Stimulated activated CD4-positive, alpha-beta T cell treated with anti-CD3 and anti-CD28 coated beads, Interleukin-2, amount 100 ng/mL, for 24 hours (primary cell): ENCODE measurements at places on chromosomes 1 and 21.

GRCh38 chr1:48196237-48196636 lies 26.3 kb upstream of the SLC5A9 start:
- no peak for DNase-seq

GRCh38 chr1:101992821-101993575 lies 3.7 kb downstream of the OLFM3 start:
- DNase-seq = no peak

DNA sequence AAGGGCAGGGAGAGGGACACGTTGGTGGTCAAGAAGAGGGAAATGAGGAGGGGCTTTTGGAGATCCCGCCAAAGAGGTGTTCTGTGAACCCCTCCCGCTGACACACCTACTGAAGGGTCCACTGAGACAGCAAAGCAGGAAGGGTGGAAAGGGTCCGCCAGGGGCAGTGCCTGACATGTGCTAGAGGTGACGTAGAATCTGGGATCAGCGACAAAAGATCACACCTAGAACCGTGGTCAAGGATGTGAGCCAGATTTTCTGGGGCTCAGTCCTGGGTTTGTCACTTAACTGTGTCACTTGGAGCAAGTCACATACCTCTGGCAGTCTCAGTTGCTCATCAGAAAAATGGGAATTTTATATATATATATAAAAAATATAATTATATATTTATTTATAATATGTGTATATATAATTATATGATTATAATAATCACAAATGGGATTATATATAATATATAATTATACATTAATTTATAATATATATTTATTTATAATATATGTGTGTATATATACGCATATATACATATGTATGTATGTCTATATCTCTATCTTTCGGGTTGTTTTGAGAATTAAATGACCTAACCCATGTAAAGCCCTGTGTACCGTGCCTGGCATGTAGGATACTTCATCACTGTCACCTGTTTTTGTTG lies 35.0 kb upstream of the ATP5PO start:
- DNase-seq = no peak

DNA sequence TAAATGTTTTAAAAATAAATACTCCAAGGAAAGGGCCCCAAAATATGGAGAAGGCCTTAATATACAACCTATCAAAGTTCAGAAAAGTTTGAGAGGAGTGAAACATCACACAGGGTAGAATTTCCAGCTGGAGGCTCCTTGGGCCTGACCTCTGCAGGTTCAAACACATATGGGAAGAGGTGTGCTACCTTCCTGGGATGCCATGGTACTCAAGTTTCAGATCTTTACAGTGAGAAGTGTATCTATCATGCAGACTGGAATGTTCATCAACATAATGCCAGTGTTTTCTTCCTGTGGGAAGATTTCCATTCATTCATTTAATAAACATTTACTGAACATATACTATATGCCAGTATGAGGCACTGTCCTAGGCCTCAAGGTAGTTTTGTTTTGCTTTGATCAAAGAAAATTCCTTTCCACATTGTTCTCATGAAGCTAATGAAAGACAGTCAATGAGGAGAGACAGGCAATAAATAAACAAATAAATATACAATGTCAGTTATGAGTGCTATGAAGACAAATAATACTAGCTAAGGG lies 14.6 kb upstream of the ADAR start:
- DNase-seq = no peak

- no peak for DNase-seq
Measured at GRCh38 chr1:64265141-64265540, 61.7 kb downstream of the UBE2U start.

GRCh38 chr1:25198663-25199252 lies 33.5 kb downstream of the SYF2 start:
- DNase-seq = no peak

DNA sequence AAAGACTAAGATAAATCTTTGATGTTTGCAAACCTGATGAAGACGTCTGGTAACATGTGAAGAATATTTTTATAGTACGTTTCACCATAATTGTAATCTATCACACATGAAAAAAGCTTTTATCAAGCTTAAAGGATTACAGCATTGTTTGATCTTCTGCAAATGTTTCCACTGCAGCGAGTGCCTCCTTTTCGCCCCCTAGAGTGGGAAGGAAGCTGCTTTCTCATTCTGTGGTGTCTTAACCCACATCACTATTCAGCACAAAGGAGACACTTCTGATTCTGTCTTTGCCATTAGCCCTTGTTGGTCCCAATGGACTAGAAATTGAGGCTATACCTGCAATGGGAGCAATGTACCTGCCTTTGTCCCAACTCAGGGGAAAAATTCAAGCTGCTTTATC lies 46.0 kb upstream of the IL12RB2 start:
- DNase-seq = no peak

GRCh38 chr1:91120421-91120820 lies 98.6 kb upstream of the ZNF644 start:
- DNase-seq = no peak
